8988T (cell line): ENCODE measurements at places on chromosomes 5 and 9.

DNA sequence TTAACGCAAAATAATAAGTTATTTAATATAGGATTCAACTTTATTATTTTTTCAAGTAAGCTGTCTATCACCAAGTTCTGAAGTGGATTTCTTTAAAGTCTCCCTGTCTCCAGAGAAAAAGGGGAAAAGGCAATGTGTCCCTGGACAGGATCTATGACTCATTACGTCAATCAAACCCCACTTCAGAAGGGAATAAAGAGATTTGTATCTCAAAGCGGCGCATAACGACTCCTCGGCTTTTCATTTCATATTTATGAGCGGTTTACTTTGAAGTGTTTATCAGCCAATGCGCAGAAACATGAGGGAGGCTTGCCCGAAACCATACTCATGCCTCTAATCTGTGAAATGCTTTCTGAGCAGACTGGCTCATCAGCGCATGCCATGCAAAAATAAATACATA is 938.6 kb upstream of the WWC1 start:
- DNase-seq: no peak

DNA sequence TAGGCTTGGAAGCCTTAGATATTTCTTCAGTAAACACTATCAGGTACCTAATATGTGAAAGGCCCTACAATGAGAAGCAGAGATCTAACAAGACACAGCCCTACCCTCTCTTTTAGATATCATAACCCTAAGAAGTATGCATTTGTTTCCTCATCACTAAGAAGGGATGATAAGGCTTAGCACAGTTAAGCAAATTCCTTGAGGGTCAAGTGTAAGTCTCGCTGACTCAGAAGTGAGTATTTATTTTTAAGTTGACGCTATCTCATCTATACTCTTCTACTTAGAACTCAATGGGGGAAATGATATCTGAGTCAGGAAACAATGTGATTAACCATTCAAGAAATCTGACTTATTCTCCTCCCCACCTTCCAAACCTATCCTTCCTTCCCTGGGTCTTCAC is 149.7 kb downstream of the ESM1 start:
- DNase-seq: no peak

- DNase-seq: no peak
Observed at GRCh38 chr5:96957254-96958049, 21.6 kb downstream of the LNPEP start.

GRCh38 chr5:315488-316209 is 5.9 kb upstream of the AHRR start:
- DNase-seq: no peak

DNA sequence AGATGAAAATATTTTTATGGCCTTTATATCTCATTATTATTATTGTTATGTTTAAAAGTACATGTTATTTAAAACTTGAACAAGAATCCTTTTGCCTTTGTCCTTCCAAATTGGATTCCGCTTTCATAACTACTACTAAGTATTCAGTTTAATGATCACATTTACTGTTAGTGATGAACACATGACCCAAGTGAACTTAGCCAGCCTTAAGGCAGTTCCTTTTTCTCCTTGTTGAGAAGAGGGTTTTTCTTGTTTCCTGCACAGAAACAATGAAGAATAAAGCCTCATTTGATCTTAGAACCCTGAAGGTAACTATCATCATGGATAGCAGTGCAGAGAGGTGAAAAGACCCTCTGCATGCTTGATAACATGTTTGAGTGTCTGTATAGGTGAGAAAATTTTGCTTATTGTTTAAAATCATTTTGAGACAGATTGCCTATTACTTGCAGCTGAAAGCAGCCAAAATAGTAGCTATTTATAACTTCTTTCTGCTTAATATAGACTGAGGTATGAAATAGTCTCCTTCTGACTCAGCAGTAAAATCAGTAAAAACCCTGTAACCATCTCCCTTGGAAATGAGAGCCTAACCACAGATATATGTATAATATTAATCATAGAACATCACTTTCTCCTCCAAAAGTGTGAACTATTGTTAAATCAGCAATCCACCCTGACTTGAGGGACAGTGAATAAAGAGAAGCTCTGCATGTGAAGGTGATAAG is 266.2 kb downstream of the SPATA31D1 start:
- DNase-seq: no peak

- DNase-seq: no peak
Observed at GRCh38 chr5:1420211-1421195, 24.7 kb downstream of the SLC6A3 start.

- DNase-seq: no peak
Observed at GRCh38 chr9:135300346-135301141, 179.0 kb upstream of the PPP1R26 start.

GRCh38 chr5:55101556-55102276 is 730 bp upstream of the GZMA start:
- DNase-seq: no peak

DNA sequence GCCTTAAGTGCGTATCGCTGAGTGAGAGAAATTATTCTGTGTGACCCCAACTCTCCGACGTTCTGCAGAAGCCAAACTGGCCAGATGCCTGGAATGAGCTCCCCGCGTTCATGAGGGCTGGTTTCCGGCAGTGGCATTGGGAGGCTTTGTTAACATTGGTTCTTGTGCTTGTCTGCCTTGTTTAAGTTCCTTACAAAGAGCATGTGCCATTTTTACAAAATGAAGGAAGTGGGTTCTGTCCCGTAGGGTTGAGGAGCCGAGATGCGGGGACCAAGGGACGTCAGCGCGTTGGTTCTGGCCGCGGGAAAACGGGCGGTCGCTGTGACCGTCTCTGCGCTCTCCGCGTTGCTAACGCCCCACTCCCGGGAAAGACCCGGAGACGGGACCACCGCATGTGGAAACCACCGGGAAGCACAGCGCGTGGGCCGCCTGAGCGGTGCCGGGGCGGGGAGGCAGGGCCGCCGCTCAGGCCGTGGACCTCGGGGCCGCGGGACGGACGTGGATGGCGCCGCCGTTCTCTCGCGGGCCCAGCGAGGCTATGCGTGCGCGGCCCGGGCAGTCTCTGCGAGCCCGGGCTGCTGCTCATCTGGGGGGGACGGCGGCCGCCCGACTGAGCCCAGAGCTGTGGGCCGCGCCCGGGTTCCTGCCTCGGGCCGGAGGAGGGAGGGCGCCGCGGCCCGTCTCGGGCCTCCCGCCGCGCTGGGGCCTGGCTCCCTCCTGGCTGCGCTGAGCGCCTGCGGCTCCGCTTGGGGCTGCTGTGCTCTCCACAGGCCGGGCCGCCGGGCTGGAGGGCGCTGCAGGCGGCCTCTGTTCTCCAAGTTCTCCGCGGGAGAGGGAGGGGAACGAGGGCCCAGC is 13.4 kb downstream of the RABL6 start:
- no peak for DNase-seq
